ENCODE measurements at places on chromosomes 11 and 22.

GRCh38 chr11:56917708-56918400, 70.9 kb upstream of the OR5AK2 start:
- no peak for DNase-seq

DNA sequence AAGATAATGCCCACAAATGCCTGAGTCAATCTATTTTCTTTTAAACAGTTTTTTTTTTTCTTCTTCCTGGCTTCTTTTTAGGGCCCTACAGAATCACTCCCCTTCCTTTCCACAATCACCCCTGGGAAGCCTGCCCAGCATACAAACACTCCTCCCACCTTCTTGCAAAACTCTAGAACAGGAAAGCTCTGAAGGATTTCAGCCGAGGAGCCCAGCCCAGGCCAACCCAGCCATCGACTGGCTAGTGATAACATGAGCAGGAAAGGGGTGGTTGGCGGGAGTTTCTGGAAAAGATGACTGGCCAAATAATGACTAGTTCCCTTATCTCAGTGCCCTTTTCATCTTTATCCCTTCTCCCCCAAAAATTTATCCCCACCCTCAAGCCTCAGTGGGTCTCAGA, 68.2 kb downstream of the USP35 start:
- peak; percentile 83 for DNase-seq

DNA sequence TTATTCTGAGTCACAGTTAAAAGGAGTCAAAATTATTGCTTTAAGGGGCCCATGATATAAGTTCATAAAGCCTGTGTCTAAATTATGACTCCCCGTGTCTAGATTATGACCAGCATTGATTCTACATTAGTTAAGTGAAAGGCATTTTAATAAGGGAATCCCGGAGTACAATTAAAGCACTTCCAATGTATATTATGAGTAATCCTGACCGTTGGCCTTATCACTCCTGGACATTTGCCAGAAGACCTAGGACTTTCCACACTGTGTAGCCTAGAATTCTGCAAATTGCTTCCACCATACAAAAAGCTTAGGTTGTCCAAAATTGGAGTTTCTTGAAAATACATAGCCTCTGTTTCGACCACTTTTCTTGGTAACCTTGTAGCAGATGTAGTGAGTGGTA, 1292.6 kb downstream of the LRRC4C start:
- DNase-seq: no peak

GRCh38 chr22:26846645-26847044, 189.3 kb downstream of the MIAT start:
- DNase-seq: peak; percentile 61

DNA sequence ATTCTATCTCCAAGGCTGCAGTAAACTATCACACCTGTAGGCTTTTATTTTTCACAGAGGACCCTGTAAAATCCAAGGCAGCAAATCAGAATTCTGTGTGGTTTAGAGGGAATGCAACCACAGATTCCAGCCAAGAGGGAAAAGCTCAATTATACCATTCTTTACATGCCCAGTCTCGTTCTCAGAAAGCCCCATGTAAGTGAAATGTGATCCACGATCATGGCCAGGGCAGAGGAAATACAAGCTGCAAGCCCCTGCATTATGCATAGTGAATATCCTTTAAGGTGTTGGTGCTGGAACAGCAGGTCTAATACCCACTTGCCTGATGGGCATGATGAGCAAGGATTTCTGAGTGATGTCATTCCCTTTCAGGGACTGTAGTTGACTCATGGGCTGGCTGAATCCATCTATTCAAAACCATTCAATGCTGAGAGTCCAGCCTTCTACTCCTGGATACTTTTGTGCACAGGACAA, 198.7 kb upstream of the MTMR2 start:
- DNase-seq: peak; percentile 64

- DNase-seq: no peak
Measured at GRCh38 chr11:110761991-110762390, 49.8 kb upstream of the ARHGAP20 start.

DNA sequence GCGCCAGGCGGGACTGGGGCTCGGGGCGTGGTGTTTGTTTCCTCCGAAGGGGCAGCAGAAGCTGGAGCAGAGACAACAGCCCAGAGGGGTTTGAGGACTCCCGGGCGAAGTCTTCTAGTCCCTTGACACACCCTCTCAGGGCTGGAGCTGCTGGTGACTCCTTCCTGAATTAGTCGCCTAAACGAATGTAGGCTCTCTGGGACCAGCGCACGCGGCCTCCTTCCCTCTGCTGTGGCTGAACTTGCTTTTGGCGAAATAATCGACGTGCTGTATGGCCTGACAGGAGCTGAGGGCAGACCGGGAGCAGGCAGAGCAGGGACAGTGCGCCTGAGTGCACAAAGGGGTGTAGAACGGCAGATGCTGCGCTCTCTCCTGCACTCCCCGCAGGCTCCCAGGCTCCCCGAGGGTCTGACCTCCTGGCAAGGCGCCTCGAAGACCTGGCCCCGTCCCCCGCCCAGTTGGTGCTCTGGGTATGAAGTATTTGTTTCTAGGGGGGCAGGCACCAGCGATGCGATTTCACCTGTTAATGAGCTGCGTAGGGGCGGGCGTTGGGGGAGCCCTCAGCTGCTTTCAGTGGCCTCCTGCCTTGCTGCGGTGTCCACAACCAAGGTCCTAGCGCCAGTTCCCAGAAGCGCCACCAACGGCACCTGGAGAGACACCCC, 5.3 kb downstream of the SLC17A6 start:
- no peak for DNase-seq
